ENCODE measurements at places on chromosomes 4 and X.
A peak's percentile ranks its signal among the peaks of the same experiment; 100 is the strongest.

GRCh38 chrX:112820364-112821268 lies 20.0 kb downstream of the AMOT start:
- DNase-seq = no peak

DNA sequence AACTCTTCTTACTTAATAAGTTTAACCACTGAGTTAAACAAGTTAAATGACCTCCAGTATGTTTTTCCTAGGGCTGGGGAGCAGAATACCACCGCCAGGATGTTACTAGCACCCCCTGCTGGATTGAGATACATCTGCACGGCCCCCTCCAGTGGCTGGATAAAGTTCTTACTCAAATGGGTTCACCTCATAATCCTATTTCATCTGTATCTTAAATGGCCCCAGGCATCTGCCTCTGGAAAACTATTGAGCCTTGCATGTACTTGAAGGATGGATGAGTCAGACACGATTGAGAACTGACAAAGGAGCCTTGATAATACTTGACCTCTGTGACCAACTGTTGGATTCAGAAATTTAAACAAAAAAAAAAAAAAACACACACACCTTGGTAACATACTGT lies 61.5 kb upstream of the MMAA start:
- DNase-seq = peak; percentile 63

GRCh38 chr4:115844180-115844579 lies 730.8 kb upstream of the NDST4 start:
- no peak for DNase-seq

GRCh38 chrX:124690495-124690894 lies 344.1 kb downstream of the SH2D1A start:
- no peak for DNase-seq

- DNase-seq = no peak
Measured at GRCh38 chr4:127575888-127576287, 56.9 kb upstream of the INTU start.

DNA sequence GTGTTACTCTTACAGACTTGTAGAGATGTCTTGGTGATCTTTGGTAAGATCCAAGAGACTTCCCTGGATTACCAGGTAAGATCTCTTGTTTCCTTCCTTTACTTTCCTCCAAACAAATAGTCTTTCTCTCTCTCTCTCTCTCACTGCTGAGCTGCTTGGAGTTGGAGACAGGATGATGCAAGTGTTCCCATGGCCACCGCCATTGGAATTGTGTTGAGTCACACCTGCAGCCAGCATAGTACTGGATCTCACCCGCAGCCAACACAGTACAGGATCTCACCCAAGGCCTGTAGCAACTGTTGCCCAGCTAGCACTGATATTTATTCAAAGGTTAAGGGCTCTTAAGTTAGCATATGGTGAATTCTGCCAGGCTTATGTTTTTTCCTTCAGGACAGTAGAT lies 1080.9 kb downstream of the FAT4 start:
- DNase-seq = no peak

DNA sequence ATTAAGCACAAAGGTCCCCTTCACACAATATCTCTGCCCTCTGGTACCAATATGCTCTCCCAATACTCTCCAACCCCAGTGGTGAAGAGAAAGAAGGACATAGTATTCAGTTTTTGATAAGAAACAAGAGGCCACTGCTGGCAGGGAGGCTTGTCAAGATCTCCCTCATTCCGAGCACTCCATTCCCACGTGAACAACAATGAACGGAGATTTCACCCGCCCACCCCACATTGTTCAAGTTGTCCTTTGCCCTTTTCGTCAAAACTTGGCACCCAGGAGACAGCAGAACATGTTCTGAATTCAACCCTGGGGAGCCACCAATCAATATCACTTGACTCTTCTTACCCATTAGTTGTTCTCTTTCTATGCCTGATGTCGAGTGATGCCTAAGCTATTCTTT lies 54.2 kb upstream of the SLC25A4 start:
- no peak for DNase-seq

DNA sequence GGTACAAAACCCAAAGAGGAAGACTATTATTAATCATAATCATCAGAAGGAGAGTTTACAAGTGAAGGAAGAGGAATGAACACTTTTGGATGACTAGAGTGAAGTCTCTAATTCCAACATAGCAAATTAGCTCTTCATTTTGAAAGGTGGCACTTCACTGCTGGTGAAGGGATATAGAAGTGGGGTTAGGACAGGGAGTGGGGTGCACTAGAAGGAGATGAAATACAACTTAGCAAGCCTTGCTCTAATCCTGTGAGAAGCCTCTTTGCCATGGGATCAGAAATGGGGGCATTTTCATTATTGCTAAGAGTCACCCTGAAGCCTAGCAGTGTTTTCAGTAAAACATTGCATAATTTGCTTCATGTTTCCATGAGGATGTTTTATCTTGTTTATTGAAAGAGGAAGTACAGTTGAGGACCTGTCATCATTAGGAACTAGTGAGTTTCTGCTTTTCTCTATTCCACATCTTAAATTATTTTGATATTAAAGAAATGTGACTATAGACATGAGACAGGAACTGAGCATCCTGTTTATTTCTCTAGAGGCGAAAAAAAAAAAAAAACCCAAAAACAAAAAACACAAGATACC lies 9.3 kb upstream of the GRPR start:
- no peak for DNase-seq

DNA sequence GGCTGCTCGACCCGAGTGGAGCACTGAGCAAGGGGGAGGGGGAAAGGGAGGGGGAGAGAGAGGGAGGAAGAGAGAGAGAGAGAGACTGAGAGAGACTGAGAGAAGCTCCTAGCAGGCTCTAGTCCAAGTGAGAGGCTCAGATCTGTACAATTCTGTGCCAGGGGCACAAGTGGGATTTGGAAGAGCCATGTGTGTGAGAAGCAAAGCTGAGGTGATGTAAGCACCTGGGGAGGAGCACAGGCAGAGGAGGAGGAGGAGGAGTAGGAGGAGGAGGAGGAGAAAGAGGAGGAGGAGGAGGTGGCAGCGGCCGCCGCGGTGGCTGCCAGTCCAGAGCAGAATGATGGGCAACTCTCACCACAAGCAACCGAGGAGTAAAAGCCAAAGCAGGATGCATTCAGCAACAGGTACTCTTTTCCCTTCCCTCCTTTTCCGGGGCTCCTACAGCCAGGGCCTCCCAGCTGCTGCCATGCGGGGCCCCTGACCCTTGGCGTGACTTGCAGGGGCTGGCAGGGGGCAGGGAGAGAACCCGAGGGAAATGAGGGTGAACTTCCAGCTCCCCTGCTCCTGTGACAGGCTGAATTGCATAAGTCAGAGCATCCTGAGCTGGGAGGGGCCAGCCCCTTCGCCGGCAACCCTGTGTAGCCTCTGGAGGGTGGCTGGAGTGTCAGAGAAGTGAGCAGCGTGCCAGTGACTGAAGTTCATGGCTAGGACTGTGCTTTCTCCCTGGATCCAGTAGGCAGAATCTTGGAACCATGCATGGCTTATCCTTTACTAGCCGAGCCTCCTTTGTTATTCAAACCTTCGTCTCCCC lies 62.2 kb downstream of the RTL5 start:
- DNase-seq = no peak
